ENCODE measurements at places on chromosomes 11 and 22.

GRCh38 chr11:59769111-59769510 is 13.9 kb downstream of the STX3 start:
- DNase-seq: no peak

GRCh38 chr22:35921777-35922176 is 106.8 kb downstream of the RBFOX2 start:
- DNase-seq: peak; percentile 39

GRCh38 chr11:122319691-122320620 is 203.9 kb upstream of the BLID start:
- no peak for DNase-seq

- no peak for DNase-seq
These were observed 19.8 kb downstream of the GALNT18 start for GRCh38 chr11:11602011-11602410.

GRCh38 chr11:34627197-34627596 is 6.3 kb downstream of the EHF start:
- DNase-seq: no peak

- DNase-seq: no peak
These were observed 28.2 kb upstream of the OPCML start for GRCh38 chr11:133560472-133560855.

- DNase-seq: no peak
These were observed 9.3 kb downstream of the ATP5MGL start for GRCh38 chr22:42630901-42631602.

GRCh38 chr22:22508274-22509176 is at the start of gene ZNF280B:
ZNF280B (minus strand) TSS chr22:22508742; CDS start chr22:22489398, 19,344 bp downstream.
- DNase-seq: peak; percentile 89

GRCh38 chr11:118226296-118226695 is 1.5 kb upstream of the JAML start:
- DNase-seq: no peak

GRCh38 chr22:46377525-46378425 is 42.3 kb downstream of the TRMU start:
- peak; percentile 56 for DNase-seq

DNA sequence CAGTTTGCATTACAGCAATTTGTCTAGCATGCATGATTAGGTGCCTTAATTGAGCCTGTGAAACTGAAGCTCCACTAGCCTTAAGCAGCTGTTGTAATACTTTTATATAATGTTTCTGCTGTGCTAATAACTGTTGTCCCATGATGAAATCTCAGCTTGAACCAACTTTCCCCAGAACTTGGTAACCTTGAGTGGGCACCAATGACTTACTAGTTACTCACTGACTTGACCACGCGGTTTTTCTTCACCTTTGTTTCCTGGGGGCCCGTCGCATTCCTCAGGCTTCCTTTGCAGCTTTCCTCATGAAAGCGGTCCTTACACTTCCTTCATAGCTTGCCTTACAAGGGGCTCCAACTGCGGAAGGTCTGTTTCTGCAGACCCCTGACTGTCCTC is 11.2 kb upstream of the GLYATL1 start:
- DNase-seq: no peak

DNA sequence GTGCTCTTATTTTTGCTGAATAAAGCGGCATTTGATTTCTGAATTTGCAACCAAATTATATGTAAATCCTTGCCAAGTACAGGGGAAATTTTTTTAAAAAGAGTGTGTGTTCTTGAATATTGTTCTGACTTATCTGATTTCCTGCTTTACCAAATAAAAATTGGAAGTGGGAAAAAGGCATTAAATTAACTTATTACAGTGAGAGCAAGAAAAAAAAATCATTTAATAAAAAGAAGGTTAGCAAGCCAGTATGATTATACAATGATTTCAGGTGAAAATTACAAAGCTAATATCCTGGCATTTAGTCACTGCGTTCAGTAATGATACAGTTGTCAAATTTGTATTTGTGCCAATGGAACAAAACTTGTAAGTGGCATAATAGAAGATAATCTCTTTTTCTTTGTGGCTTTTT is 82.1 kb upstream of the PPARA start:
- no peak for DNase-seq

GRCh38 chr11:45852712-45853101 is 5.4 kb downstream of the CRY2 start:
- DNase-seq: peak; percentile 39

DNA sequence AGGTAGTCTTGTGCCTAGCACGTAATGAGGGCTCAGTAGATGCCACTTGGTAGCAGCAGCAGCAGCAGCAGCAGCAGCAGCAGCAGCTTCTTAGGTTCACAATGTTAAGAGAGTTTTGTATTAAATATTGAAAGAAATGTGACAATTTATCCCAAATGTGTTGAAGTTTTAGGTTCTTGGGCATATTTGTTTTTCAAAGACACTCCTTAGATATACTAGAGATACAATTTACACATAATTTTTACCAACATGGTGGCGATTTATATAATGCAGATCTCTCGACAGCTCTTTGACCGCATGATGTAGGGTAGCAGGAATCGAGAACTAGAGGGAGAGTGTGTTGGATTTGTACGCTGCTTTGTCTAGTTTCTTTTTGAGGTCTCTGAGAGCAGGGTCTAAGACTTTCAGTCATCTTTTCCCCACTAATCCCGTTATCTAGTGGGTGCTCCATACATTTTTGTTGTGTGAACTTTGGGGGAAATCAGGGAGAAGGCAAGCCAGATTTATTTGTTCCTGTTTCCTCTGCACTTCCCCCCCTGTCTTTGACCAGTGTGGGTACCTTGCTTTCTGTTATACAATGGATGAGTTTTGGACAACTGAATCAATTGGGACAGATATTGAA is 1.4 kb downstream of the FDX1 start:
- DNase-seq: no peak

DNA sequence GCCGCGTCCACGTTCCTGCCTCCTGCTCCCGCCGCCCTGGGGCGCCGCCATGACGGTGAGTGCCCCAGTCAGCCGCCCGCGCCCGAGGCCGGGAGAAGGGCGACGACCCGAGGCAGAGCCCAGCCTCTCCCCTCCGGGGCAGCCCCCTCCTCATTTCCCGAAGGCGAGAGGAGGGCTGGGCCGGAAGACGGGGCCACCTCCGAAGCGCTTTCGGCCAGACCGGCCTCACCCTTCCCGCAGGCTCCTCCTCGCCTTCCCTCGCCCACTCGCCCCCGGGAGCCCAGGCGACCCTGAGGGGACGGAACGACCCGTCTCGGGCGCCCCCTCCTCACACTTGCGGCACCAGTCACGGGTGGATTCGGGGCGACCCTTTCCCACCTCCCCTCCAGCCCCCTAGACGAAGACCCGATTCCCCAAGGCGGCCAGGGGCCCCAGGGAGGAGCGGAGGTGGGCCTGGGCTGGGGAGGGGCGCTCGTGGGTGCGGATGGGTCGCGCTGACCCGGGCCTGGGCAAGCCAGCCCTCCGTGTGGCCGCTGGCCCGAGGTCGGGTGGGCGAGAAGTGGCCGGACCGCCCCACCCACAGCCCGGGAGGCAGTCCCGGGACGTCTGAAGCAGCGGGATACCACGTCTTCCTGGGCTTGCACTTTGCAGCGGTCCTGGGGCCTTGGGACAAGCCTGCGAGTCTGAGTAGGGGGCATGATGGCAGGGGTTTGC is 49.7 kb downstream of the TRIOBP start:
- DNase-seq: peak; percentile 45

GRCh38 chr11:9052316-9052715 is 39.1 kb downstream of the SCUBE2 start:
- no peak for DNase-seq

DNA sequence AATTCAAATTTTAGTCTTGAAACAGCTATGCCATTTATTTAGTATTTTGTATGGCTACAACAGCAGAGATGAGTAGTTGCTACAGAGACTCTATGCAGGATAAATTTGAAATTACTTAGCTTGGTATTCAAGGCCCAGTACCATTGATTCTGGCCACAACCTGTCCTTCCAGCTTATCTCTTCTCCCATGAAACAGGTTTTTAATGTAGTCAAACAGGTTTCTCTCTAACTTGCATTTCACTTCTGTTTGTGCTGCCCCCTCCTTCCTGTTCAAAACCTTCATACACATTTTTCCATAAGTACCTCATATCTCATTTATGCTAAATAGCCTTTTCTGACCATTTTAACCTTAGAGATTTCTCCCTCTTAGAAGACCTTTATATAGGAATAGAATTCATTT is 3.3 kb downstream of the USP47 start:
- DNase-seq: no peak

Measured in WTC11 (cell line).